Esophagus muscularis mucosa (tissue), 4 donors: ENCODE measurements at places on chromosomes 13 and 19. TPM values are rescaled to one million over a fixed set of nuclear protein-coding genes. Genes with fewer than 3 reads are reported as not detected.

- no peak for DNase-seq
Measured at GRCh38 chr13:58542530-58542929, 911.0 kb downstream of the PCDH17 start.

GRCh38 chr19:1882089-1882785 is 3.1 kb downstream of the ABHD17A start:
- DNase-seq, result no peak

DNA sequence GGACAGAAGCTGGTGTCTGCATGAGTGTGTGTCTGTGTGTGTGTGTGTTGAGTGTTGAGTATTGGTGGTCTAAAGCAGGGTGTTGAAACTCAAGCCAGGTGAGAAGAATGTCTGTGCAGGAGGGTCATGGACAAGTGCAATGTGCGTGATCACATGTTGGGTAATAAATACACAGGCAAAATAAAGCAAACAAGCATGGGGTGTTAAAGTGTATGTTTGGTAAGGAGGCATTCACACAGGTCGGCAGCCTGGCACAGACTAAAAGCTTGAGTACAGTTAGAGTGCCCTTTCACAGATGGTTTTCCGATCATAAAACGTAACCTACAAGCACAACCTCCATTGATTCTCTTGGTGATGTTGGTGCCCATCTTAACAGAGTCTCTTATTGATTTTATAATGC is 476.9 kb upstream of the KLHL1 start:
- DNase-seq, result no peak

GRCh38 chr19:10929402-10929794 is 787 bp downstream of the TIMM29 start:
- no peak for DNase-seq

DNA sequence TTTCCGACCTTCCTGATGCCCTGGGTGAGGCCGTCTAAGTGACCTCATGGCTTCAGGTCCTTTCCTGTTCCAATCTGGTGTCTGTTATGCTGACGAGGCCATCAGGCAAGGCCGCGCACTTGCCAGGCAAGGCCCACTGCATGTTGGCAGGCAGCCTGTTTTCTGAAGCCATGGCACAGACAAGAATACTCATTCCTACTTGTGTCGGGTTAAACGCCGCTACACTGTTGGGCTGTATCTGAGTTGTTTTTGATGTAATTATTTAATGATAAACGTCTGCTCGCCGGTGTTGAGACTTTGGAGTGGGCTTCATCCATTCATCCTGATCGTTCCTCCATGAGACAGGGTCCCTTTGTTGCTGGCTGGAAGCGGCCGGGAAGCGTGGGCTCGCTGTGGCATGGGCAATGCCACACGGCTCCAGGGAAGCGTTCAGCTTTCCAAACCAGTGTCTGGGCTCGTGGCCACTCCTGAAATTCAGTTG is 92.1 kb downstream of the ATP11A start:
- no peak for DNase-seq

GRCh38 chr19:40612831-40613689 is 11.9 kb downstream of the LTBP4 start:
- DNase-seq, result no peak

DNA sequence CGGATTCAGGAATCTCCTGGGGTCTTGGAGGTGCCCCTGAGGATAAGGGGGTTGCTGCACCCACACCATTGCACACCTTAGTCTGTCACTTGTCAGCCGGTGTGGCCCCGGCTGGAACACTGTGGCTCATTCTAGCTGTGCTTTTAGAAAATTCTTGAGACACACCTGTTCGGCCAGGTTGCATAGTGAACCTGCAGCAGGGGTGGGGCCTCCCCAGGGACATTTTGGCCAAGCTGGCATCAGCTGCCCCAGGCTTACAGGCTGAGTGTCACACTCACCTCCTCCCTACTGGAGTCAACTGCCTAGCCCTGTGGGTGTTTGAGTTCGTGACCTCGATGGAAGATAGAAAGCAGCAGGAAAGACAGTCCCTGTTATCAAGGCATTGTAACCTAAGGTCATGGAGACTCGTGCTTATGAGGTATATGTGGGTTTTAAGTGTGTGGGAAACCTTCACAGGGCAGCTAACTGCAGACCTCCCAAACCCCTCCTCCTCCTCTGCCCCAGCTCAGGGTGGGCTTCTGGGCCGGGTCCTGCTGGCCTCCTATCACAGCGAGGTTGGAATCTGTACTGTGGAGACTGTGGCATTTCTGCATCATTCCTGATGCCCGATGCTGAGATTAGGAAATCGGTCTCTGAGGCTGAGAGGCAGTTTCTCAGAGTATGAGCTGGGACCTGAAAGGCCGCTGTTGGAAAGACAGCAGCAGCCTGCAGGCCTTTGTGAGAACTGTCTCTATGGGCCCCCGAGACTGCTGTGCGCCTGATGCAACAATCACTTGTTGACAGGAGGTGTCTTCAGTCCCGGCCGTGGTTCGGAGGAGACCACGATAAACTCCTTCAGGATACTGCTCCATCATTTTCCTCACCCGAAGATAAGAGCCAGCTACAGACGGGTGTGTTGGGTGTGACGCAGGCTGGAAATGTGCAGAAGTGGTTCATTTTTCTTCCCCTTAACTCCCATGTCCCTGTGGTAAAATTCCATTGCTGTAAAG is 72.2 kb downstream of the ATP11A start:
- no peak for DNase-seq

GRCh38 chr13:49786401-49787008 is 6.0 kb downstream of the KPNA3 start:
- DNase-seq, result no peak

DNA sequence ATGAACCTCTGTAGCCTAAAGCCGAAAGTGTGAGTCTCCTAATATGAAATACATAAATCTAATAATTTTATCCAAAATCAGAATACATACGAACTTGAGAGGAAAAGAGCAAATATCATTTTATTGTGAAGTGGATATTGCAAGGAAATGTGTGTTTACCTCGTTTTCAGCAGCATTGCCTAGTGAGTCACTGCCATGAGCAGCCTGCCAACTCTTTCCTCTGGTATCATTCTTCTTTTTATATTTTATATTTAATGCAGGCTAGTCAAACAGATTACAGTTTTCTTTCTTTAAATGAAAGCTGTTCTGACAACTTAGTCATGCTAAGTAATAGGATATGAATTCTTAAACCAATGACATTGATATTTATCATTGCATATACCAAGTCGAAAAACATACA is 44.2 kb downstream of the EDNRB start:
- no peak for DNase-seq

GRCh38 chr19:29547361-29547960 is 21.7 kb downstream of the VSTM2B start:
- DNase-seq, result no peak

GRCh38 chr13:49368688-49369087 is 75.2 kb downstream of the CAB39L start:
- no peak for DNase-seq

DNA sequence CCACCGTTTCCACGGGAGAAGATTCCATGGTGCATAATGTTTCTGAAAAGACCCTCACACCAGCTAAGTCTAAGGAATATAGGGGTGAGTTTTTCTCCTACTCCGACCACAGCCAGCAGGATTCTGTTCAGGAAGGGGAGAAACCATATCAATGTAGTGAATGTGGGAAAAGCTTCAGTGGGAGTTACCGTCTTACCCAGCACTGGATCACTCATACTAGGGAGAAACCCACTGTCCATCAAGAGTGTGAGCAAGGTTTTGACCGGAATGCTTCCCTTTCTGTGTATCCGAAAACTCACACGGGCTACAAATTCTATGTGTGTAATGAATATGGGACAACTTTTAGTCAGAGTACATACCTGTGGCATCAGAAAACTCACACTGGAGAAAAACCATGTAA is 19.1 kb downstream of the ZNF473 start:
- DNase-seq, result no peak

DNA sequence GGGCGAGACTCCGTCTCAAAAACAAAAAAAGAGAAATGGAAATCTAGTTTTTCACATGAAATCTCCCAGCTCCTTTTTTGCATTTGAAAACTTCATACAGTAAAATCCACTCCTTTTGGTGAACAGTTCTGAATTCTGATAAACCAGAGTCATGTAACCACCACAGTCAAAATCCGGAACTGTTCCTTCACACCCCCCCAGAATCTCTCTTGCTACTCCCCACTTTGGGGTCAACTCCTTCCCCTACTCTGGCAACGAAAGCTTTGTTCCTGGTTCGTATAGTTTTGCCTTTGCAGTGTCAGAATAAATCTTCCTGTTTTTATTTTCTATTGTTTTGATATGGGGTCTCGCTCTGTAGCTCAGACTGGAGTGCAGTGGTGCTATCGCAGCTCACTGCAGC is 23.7 kb downstream of the RCN3 start:
- no peak for DNase-seq

DNA sequence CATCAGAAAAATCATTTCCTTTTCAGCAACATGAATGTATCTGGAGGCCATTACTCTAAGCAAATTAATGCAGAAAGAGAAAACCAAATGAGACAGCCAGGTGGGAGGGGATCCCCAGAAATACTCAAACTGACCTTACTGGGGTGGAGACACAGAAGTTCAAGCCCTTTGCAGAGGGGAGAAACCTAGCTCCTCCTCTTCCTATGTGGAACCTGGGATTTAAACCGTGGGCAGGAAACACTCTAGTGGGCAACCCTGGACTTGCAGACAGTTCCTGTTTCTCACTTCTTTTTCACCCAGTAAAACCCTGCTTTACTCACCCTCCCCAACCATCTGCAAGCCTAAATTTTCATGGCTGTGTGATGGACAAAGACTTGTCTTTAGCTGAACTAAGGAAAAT is 61.3 kb downstream of the SLITRK6 start:
- no peak for DNase-seq

GRCh38 chr19:35327642-35328041 is 1.3 kb upstream of the CD22 start:
- DNase-seq, result no peak

- no peak for DNase-seq
Measured at GRCh38 chr19:48541813-48542212, 10.2 kb upstream of the SULT2B1 start.

DNA sequence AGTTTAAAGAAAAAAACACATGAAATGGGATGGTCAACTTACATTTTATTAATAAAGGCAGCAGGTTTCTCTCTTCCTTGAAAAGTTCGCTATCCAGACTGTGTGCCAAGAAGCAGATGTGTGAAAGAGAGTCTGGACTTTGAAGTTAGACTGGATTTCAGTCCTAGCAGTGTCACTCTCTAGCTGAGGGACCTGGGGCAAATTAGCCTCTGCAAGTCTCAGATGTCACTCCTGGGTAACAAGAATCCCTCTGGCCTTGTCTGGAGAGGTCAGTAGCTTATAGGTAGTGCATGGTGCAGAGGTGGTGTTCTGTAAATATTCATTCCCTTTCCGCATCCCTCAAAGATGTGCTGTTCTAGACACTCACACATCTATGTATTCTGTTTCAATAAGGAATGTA is 187.6 kb upstream of the RNF113B start:
- DNase-seq, result no peak

DNA sequence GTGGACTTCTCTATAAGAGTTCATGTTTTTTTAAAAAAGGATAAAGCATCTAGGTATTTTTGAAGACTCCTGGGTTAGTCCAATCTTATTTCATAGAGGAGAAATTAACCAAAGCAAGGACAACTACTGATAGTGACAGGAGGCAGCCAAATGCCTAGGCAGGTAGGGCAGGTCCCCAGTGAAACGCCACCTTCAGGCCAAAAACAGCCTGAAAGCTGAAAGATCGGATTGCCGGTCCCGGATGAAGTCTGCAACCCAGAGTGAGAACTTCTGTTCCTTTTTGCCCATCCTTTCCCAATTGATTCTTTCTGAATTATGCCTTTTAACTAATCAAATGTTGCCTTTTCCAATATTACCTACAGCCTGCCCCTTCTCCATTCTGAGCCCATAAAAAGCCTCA is 6.1 kb upstream of the GGACT start:
- DNase-seq, result no peak

MRPL57 gene
- total RNA-seq, result 48.2 TPM

ZNF730 gene
- total RNA-seq, result not detected

CFAP97D2 gene
- total RNA-seq, result not detected

KRI1 gene
- 14.0 TPM for total RNA-seq

APOC1 gene
- total RNA-seq, result not detected

FUT2 gene
- total RNA-seq, result not detected

B3GNT3 gene
- 0.83 TPM for total RNA-seq

ELAVL3 gene
- 0.17 TPM for total RNA-seq

WDR88 gene
- not detected for total RNA-seq

SIGLEC12 gene
- total RNA-seq, result not detected

SEMA6B gene
- total RNA-seq, result 3.7 TPM

ITM2B gene
- 305 TPM for total RNA-seq

SLC6A16 gene
- 2.3 TPM for total RNA-seq

PEX11G gene
- 5.3 TPM for total RNA-seq
